NCI-H460 (cell line): ENCODE measurements at places on chromosomes 7 and 10. TPM values are rescaled to one million over a fixed set of nuclear protein-coding genes. Genes with fewer than 3 reads are reported as not detected.

The SYNPO2L gene
- total RNA-seq, result not detected in 2 replicates

The STK31 gene
- total RNA-seq, result 3.1 and 3.7 TPM in 2 replicates

The CYTH3 gene
- total RNA-seq, result 10.0 and 12.1 TPM in 2 replicates

The PANK1 gene
- total RNA-seq, result 11.2 and 12.4 TPM in 2 replicates

The ZNF22 gene
- 1.1 and 1.3 TPM in 2 replicates for total RNA-seq

The UNC5B gene
- 50.9 and 55.2 TPM in 2 replicates for total RNA-seq

The FBXO24 gene
- total RNA-seq, result 0.69 and 1.3 TPM in 2 replicates

The ARHGAP12 gene
- 31.5 and 35.9 TPM in 2 replicates for total RNA-seq

The SPDYE8 gene
- 0.46 and 0.52 TPM in 2 replicates for total RNA-seq

The OPALIN gene
- total RNA-seq, result not detected in 2 replicates

The AFAP1L2 gene
- total RNA-seq, result 0.06 TPM in 1 of 2 replicates, not detected in the other

The DUS4L gene
- 26.4 and 28.0 TPM in 2 replicates for total RNA-seq

The C10orf62 gene
- total RNA-seq, result 0.12 TPM in 1 of 2 replicates, not detected in the other

The MACC1 gene
- total RNA-seq, result 6.4 and 9.4 TPM in 2 replicates

The GSTO2 gene
- 75.4 and 86.5 TPM in 2 replicates for total RNA-seq

The PKD2L1 gene
- 0.05 TPM in 1 of 2 replicates, not detected in the other for total RNA-seq

The MSS51 gene
- 0.43 and 1.0 TPM in 2 replicates for total RNA-seq

The MCM7 gene
- 88.4 and 91.0 TPM in 2 replicates for total RNA-seq

The SPDYE1 gene
- not detected in 2 replicates for total RNA-seq

The LRCH4 gene
- total RNA-seq, result 11.0 and 11.1 TPM in 2 replicates

The CYP2C8 gene
- total RNA-seq, result not detected in 2 replicates

The EPDR1 gene
- total RNA-seq, result 103 and 109 TPM in 2 replicates

The MRC1 gene
- 0.14 and 0.15 TPM in 2 replicates for total RNA-seq

The NME8 gene
- total RNA-seq, result not detected in 2 replicates

The PHYHIPL gene
- not detected in 2 replicates for total RNA-seq

The LOXL4 gene
- 0.09 and 0.20 TPM in 2 replicates for total RNA-seq

The MALRD1 gene
- total RNA-seq, result not detected in 2 replicates

The SUN3 gene
- total RNA-seq, result not detected in 2 replicates

The ZNF804B gene
- not detected in 2 replicates for total RNA-seq

The TSPAN13 gene
- 31.4 and 37.3 TPM in 2 replicates for total RNA-seq

The PPP1R3C gene
- total RNA-seq, result 160 and 177 TPM in 2 replicates

The SPDYE6 gene
- total RNA-seq, result not detected in 2 replicates

The HOXA1 gene
- 0.87 TPM in 1 of 2 replicates, not detected in the other for total RNA-seq

The SLIT1 gene
- 0.27 TPM in 1 of 2 replicates, not detected in the other for total RNA-seq

The FAM25G gene
- not detected in 2 replicates for total RNA-seq

The SERPINE1 gene
- 11.9 and 12.3 TPM in 2 replicates for total RNA-seq

The BAIAP2L1 gene
- 29.9 and 31.5 TPM in 2 replicates for total RNA-seq

The ABCA13 gene
- total RNA-seq, result 0.03 TPM in 1 of 2 replicates, not detected in the other

The PDE6C gene
- total RNA-seq, result not detected in 2 replicates
